Activated CD8-positive, alpha-beta memory T cell treated with anti-CD3 and anti-CD28 coated beads for 1 hour (primary cell): ENCODE measurements at places on chromosomes 16 and 17.

GRCh38 chr17:63275318-63275970 is 170.7 kb downstream of the CYB561 start:
- DNase-seq: no peak

DNA sequence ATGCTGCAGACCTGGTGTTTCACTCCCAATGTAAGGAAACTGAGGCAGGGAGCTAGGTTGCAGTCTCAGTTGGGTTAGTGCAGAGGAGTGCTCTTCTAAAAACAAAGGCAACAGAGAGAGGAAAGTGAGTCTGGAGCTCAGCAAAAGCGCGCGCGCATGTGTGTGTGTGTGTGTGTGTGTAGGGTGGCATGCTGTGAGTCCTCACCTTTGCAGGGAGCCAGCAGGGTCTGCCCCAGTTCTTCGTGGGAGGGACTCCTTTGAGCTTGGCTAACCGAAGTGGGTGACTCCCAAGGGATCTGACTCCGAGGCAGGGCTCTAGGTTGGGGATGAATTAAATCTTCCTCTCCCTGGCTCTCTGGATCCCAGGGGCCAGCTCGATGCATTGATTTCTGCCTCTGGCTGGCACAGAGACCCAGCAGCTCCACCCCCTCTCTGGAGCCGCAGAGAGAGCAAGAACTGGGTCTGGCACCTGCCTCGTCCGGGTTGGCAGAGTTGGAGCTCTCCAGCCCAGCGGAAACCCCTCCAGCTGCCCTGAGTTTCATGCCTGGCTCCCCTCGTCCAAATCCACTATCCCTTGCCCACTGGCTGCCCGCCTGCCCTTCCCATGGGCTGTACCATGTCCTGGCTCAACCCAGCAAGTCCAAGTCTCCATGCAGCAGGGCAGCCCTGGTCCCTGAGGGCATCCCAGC is 1.3 kb upstream of the BTBD17 start:
- DNase-seq: no peak

DNA sequence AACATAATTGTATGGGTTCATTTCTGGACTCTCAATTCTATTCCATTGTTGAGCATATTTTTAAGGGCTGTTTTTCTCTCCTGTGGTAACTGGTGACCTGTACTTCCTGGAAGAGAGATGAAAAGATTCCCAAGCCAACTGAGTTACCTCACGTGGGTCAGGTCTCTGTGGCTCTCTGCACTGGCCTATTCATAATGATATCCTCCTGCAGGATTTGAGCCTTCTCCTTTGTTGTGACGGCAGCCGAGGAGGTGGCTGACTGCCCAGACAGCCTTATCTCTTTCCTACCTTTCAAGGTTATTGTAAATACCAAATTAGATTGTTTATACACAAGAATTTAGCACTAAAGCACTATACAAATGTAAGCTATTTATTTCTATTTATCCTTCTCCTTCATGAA is 2.7 kb upstream of the ACE start:
- no peak for DNase-seq

- DNase-seq: no peak
Observed at GRCh38 chr16:54503011-54503855, 216.6 kb upstream of the IRX3 start.

DNA sequence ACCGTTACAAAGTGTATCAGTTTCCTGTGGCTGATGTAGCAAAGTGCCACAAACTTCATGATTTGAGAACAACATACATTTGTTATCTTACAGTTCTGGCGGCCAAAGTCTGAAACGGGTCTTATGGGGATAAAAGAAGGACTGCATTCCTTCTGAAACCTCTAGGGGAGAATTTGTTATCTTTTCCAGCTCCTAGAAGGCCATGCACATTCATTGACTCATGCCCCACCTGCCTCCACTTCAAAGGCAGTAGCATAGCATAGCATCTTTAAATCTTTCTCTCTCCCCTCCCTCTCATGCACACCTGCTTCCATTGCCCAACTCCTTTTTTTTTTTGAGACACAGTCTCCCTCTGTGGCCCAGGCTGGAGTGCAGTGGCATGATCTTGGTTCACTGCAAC is 190.7 kb upstream of the DYNLRB2 start:
- no peak for DNase-seq

DNA sequence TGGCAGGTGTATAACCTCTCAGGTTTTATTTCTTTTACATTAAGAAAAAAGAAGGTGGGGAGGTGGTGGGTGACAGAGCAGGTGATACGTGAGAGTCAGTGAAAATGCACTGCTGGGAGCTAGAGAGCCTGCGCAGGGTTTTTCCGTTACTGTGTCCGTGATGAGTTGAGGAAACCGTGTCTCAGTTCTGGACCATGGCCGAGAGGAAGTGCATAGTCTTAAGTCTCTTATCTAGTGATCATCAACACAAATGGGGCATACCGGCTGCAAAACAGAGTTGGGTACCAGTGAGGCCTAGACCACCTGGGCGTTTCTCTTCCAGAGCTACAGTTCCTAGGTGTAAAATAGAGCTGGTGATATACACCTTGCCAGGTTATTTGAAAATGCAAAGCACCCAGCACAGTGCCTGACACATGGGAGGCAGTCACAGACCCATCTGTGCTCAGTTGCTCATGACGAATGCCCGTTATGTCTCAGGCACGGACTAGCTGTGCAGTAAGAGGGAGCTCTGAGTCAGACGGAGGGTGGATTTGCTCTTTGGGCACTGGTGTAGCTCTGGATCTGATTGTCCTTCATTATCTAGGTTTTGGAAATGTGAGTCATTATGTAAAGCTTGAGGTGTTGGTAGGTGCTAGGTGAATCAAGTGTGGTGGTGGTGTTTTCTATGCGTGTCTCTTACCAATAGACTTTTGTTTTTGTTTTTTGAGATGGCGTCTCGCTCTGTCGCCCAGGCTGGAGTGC is 60.9 kb downstream of the RPTOR start:
- DNase-seq: no peak

- DNase-seq: no peak
Observed at GRCh38 chr16:69194488-69194887, 7.5 kb downstream of the SNTB2 start.

- no peak for DNase-seq
Observed at GRCh38 chr17:38590988-38591758, 14.6 kb downstream of the SRCIN1 start.

DNA sequence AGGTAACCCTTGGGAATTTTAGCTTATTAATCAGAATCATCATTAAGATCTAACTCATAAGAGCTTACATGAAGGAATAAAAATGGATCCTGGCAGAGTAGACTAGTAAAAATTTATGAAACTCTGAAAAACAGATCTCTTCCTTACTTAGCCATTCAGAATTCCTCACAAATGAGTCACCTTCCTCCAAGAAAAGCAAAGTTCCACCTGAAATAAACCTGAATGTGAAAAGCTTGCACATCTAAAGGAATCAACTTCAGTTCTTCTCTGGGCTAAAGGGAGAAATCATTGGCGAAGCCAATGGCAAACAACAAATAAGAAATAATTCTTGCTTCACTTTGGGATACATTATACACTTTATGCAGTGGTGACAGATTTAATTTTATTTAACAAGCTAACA is 22.7 kb downstream of the MYO1D start:
- DNase-seq: no peak

DNA sequence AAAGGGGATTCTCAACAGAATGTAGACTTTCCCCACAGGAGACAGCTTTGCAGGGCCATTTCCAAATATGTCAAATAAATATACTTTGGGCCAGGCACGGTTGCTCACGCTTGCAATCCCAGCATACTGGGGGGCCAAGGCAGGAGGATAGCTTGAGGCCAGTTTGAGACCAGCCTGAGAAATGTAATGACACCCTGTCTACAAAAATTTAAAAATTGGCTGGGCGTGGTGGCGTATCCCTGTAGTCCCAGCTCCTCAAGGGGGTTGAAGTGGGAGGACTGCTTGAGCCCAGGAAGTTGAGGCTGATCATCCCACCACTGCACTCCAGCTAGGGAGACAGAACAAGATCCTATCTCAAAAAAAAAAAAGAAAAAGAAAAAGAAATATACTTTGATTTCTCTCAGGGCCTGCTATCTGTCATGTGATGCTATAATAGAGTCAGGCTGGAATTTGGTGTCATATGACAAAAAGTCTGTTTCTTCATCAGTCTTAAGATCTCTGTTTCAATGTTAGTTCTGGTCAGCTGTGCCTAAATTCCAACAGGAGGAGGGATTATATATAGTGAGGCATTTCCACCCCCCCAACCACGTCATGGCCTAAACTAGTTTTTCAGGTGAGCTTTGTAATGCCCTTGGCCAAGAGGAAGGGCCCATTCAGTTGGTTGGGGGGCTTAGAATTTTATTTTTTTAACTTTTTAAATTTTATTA is 4.3 kb upstream of the ZDHHC7 start:
- no peak for DNase-seq

DNA sequence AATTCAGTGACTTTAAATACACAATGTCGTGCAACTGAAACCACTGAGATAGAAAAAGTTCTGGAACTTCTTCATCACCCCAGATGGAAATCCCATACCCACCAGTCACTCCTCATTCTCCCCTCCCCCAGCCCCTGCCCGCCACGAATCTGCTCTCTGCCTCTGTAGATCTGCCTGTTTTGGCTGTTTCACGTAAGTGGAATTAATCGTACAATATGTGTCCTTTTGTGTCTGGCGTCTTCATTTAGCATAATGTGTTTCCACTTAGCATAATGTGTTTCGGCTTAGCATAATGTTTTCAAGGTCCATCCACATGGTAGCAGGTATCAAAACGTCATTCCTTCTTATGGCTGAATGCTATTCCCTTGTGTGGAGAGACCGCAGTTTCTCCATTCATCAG is 3.5 kb upstream of the SPPL2C start:
- DNase-seq: no peak

DNA sequence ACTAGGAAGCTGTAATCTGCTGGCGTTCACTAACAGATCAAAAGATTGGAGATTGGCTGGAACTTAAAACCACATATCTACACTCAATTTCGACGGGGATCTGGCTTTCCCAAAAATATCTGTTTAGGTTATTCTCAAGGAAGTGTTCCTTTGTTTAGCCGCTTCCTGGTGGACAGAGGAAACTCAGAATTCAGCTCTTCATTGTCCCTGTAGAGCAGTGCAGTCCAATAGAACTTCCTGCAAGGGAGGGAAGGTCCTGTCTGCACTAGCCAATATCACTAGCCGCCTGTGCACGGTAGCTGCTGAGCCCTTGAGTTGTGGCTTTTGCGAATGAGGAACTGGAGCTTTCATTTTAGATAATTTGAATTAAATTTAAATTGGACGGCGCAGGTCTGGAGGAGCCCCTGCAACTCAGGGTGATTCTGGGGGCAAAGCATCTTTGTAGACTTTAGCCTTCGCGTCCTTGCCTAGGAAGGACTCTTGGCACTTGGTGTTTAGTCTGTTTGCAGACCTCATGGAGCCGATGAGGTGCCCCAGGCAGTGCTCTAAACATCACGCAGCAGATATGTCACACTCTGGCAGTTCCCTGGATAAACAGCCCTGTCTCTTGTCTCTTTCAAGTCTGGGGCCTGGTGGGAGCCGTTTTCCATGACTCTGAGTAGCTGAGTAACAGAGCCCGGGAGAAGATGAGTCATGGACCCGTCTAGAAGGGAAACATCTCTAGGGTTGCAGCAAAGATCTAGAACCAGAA is 122.2 kb downstream of the CCDC182 start:
- no peak for DNase-seq

GRCh38 chr17:67863624-67864247 is 38.4 kb downstream of the BPTF start:
- DNase-seq: no peak

DNA sequence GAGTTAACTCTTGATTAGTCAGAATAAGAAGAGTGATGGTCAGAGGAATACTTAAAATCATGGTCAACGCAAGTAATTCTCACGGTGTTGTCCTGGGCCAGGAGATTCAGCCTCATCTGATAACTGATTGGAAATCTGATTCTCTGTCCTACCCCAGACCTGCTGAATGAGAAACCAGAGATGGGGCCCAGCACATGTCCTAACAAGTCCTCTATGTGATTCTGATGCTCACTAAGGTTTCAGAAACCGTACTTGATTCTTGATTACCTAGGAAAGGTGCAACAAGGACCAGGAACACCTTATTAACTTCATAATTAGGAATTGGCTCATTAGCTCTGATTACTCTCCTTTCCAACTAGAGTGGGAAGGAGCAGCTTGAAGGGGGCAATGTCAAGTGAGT is 44.5 kb downstream of the ANKFY1 start:
- DNase-seq: no peak
